ENCODE measurements at places on chromosomes 7 and 10. TPM values are rescaled to one million over a fixed set of nuclear protein-coding genes. Genes with fewer than 3 reads are reported as not detected.

SFMBT2 gene
- 26.1 TPM for total RNA-seq

GRCh38 chr7:102883098-102883860 lies 29.5 kb upstream of the LRRC17 start:
- H3K27ac ChIP-seq = no peak overlapping the region
- no peak for DNase-seq
- H3K27me3 ChIP-seq = no peaks in the 10 kb centered on the region
- H3K36me3 ChIP-seq = no peaks in the 10 kb centered on the region

GRCh38 chr10:32961343-32961894 lies 3.4 kb upstream of the ITGB1 start:
- no peak overlapping the region for H3K27ac ChIP-seq
- DNase-seq = no peak
- H3K4me3 ChIP-seq = no peak overlapping the region
- no peaks in the 10 kb centered on the region for H3K36me3 ChIP-seq

DNA sequence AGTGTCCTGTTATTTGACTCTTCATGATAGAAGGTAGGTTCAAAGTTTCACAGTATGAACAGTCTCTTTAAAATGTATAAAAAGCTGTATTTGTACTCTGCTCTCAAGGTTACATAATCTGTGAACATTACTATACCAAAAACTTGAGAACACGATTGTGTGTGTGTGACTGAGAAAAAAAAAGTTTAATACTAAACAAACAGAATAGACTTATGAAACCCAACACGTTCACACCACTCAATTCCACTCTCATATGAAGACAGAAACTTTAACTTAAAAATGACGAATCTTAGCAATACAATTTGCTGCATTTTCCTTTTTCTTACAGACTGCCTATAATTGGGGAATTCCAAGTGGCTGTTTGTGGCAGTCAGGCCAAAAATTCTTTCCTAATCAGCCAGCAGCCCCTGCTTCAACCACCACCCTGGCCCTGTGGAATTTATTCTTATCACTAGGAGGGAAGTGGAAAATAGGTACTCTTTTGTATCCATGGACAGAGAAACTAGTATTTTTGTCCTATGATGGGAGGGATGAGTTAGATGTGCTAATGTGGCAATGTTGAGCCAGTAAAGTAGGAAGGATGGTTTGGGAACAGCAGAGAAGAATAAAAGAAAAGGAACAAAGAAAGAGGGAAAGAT lies 42.8 kb downstream of the MINDY3 start:
- no peaks in the 10 kb centered on the region for H3K4me1 ChIP-seq
- H3K27ac ChIP-seq = peak overlapping the region; percentile 24
- H3K27me3 ChIP-seq = no peaks in the 10 kb centered on the region
- H3K4me3 ChIP-seq = no peak overlapping the region

- H3K4me1 ChIP-seq = no peaks in the 10 kb centered on the region
- DNase-seq = no peak
- H3K27ac ChIP-seq = no peak overlapping the region
- no peaks in the 10 kb centered on the region for H3K36me3 ChIP-seq
- no peak overlapping the region for H3K4me3 ChIP-seq
Observed at GRCh38 chr10:60008816-60009215, 102.5 kb upstream of the CCDC6 start.

DNA sequence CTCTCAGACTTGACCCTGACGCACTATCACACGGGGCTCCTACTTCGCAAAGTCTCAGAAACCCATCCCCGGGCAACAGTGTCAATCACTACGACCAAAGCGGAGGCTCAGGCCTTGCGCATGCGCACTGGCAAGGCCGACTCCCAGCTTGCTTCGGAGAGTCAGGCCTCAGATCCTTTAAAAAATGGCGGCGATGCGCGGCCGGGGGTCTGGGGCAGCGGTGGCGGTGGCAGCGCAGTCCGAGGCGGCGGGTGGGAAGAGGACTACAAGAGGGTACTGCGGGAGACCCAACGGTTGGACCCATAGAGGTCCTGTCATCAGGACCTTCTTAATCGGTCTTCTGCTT lies 196.9 kb downstream of the ZNF716 start:
- H3K27ac ChIP-seq = no peak overlapping the region
- no peak for DNase-seq
- no peaks in the 10 kb centered on the region for H3K4me1 ChIP-seq
- H3K36me3 ChIP-seq = no peaks in the 10 kb centered on the region
- no peaks in the 10 kb centered on the region for H3K27me3 ChIP-seq
- no peak overlapping the region for H3K4me3 ChIP-seq

DNA sequence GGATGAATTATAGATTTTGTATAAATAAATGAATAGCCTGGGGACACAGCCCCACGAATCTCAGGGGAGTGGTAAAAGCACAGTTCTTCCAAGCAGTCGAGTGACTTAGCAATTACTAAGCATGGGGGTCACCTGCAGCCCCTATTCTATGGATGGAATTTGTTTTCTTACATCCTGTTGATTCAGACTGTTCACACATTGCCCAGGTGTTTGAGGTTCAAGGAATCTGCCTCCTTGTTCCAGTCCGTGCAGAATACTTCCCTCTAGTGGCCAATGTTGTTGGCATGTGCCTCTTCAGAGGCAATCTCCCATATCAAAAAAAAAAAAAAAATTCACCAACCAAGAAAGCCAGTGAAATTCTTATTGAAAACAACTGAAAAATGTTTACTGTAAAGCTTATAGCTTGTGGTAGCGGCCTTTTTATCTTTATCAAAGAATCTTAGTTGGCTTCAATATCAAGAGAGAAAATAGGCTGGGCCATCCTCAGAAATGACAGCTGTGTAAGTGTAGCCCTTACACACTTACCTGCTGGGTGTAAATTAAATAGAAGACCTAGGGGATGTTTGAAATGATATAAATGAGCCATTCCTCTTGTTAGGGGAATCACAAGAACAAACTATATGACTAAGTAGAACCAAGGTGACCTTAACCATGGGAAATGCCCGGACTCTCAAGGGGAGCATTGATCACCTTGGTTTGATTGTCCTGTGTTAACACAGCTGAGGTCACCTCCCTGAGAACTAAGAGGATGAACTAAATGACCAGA lies 7.8 kb downstream of the LIPM start:
- H3K36me3 ChIP-seq = no peaks in the 10 kb centered on the region
- no peak overlapping the region for H3K27ac ChIP-seq
- DNase-seq = no peak
- H3K27me3 ChIP-seq = peaks cover 2% of the 10 kb centered on the region
- H3K4me1 ChIP-seq = no peaks in the 10 kb centered on the region

GRCh38 chr10:132613566-132614348 lies 76.2 kb downstream of the INPP5A start:
- DNase-seq = no peak
- H3K4me1 ChIP-seq = no peaks in the 10 kb centered on the region
- H3K27ac ChIP-seq = no peak overlapping the region
